ENCODE measurements at places on chromosomes 5 and 9.
A peak's percentile ranks its signal among the peaks of the same experiment; 100 is the strongest.

DNA sequence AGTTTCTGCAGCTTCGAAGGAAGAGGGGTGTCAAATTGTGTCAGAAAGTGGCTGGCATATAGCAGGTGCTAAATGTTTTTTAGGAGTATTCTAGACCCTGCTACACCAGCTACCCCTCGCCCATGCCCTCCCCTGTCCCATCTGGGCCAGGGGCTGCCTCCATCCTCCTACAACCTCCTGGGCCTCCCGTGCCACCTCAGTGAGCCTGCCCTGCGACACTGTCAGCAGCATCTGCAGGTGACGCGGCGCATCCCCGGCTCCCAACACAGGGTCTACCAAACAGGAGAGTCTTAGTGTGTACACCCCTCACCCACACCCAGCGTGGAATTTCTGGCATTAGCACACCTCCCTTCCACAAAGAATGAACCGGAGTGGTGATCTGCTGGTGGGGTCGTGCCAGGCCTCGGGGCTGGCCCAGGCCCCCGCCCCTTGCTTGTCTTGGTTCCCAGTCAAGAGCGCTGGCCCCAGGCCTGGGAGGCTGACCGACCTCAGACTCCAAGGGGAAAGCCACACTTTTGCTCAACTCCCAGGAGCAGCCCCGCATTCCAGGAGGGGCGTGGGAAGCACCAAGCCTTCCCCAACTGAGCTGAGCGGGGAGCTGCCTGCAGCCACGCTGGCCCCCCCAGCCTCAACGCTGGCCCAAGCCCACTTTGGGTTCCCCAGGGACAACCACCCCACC is 55.2 kb downstream of the NEURL1B start:
- DNase-seq = no peak

DNA sequence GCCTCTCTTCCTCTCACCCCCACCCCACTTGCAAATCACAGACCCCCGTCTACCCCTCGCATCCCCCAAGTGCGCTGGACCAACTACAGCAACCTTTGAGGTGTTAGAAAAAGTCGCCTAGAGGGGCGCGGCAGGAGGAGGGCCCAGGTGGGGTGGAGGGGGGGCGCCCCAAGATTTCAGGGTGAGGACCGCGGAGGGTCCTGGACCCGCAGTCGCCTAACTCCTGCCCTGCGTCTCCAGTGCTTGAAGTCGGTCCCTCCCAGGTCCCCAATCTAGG is 379 bp upstream of the EGFLAM start:
- no peak for DNase-seq

DNA sequence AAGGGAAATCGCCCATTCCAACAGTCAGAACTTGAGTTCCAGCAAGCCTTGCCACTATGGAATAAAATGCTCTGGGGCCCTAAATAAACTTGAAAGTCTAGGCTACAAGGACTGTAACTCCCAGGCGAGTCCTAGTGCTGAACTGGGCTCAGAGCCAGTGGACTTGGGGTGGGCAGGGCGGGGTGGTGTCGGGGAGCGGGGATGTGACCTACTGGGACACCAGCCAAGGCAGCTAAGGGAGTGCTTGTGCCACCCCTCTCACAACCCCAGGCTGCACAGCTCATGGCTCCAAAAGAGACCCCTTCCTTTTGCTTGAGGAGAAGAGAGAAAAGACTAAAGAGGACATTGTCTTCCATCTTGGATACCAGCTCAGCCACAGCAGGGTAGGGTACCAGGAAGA is 61.5 kb downstream of the MEIKIN start:
- no peak for DNase-seq

- no peak for DNase-seq
Measured at GRCh38 chr9:136562746-136563495, 17.1 kb upstream of the NOTCH1 start.

- DNase-seq = no peak
Measured at GRCh38 chr5:39220280-39221030, 1.1 kb upstream of the FYB1 start.

GRCh38 chr5:15948190-15948589 is 231.4 kb downstream of the MARCHF11 start:
- no peak for DNase-seq

- no peak for DNase-seq
Measured at GRCh38 chr9:78934880-78935279, 636.9 kb upstream of the TLE4 start.

DNA sequence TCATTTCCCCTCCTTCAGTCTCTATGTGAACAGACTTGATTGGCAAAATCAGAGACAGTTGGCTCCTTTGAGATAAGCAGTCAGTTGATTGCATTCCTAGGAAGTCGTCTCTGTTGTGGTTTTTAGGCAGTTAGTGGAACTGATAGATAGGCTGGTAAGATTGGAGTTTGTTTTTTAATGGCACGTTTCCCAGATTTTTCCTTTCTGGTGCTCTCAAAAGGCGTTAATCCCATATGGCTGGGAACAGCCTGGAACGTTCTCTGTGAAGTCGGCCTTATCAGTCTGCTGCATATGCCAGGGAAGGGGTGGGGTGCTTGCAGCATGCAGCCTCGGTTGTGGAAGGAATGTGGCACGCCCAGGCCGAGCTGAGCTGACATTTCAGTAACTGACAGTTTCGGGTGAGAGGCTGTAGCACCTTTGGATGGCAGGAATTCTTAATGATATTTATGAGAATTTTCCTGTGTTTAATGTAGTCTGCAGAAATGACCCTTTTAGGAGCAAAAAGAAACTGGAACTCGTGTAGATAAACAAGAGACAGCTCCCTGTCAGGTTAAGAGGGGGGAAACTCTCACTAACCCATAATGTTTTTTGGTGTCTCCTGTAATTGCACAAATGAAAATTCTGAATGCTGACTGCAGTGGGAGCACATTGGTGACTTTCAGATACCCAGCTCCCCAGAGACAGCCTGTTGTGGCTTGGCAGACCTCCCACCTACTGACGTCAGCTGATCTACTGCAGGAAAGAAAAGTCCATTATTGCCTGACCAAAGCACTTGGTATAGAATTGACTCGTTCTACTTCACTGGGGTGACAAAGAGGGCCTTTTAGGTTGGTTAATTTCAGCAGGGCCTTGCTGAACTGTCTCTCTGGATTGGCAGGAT is 6.3 kb downstream of the SPTAN1 start:
- peak; percentile 64 for DNase-seq

DNA sequence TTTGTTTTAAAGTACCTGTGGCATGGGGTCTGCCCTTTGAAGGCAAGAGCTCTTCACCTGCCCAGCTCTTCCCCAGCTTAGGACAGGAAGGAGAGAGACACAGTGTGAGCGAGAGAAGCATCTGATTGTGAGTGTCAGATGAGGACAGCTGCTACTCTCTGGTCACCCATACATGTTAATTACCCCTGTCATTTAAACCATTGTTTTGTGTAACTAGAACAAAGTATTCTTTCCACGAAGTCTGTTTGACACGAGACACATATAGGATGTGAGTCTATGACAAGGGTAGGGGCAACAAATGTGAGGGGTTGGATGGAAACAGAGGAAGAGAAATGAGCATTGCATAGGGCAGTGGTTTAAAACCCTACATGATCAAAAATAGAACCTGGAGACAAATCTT is 3.0 kb upstream of the CD274 start:
- no peak for DNase-seq

DNA sequence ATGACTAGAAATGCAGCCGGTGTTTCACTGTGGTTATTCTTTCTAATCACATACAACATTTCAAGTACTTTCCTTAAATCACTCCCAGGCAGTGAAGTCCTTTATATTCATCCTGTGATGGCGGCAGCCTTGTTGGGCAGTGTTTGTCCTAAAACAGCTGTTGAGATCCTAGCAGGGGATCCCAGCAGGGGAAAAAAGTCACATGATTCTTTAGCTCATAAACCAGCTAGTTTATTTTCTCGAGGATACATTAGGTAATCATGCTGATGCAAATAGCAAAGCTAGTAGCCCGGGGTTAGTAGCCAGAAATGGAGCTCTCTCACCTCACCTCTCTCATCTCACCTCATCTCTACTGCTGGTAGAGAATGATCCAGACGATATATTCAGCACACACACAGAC is 70.5 kb downstream of the FOXD1 start:
- DNase-seq = no peak

DNA sequence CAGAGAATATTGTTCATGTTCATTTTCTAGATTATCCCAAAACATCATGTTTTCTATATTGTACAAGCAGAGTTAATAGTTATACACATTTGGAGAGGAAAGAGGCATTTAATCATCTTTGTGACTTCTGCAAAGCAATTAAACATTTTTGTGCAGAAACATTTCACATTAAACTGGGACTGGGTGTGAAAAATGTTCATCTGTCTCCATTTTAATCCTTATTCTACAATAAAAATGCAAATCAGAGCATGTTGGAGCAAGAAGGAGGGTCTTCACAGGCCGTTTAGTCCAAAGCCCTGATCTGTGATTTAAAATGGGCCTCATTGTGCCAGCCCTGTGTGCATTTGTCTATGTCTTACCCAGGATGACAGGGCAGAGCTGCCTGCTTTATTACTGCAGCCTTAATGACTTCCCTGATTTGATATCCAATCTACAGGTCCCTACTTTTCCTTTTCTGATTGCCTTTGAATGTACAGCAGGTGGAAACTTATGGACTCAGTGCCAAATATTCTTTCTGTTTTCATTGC is 183.5 kb downstream of the CAVIN4 start:
- no peak for DNase-seq

GRCh38 chr5:154236-154635 is 37.1 kb upstream of the LRRC14B start:
- DNase-seq = no peak

DNA sequence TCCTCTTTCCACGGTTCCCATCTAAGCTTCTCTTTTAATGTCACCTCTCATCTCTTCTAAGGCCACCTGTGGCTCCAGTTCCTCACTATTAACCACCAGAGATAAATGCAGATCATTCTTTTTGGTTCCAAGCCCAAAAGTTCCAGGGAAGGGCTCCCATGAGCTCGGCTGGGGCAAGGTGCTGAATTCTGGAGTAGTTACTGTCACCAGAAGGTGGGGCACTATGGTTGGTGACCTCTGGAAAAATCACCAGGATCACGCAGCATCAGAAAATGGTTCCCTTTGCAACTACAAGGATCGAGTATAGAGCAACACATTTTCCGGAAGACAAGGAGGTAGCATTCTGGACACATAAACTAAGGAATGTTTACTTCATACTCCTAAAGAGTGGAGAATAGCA is 528.7 kb upstream of the DAP start:
- DNase-seq = no peak

DNA sequence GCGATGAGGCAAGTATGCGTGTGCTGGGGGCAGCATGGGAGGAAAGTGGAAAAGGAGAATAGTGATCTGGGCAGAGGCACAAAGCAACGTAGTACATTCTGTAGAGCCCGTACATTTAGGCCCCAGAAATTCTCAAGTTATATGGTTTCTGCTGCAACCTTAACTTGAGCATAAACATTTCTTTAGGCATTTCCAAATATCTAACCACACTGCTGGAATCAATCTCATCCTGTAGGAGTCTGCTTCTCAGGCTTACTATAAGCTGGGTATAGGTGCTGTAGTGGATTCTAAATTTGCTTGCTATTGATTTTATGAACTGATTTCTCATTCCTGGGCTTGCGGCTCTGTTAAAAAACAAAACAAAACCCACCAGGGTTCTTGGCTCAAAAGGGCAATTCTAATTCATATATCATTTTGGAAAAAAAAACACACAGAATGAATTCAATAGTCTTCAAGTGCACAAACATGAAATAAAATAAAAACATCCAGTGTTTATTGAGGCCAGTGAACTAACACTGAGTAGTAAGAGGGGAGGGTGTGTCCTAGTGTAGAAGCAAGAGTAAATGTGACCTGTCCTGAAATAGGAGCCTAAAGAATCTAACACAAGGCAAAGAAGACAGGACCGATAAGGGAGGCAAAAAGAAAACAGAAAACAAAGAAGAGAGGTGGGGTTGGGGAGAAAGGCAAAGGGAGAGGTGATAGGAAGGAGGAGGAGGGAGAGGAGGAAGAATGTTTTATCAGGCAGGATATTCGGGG is 145.5 kb upstream of the LHFPL2 start:
- no peak for DNase-seq

DNA sequence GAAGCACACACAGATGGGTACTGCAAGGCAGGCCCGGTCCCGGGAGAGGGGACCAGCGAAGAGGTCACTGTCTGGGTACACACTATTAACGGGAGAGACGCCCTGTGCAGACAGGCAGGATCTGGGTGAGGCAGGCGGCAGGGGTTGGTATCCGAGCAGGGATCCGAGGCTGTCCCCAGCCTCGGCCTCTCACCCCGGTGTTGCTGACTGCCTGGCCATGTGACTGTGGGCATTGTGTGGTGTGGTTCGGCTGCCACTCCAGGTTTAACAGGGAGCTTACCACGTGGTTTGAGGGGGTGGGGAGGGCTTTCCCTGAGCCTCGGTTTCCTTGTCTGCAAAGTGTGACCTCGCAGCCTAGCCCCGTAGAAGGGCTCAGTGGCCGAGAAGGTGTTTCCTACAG is 11.1 kb upstream of the RALGDS start:
- no peak for DNase-seq

GRCh38 chr9:22241024-22241423 is 205.6 kb upstream of the DMRTA1 start:
- no peak for DNase-seq

DNA sequence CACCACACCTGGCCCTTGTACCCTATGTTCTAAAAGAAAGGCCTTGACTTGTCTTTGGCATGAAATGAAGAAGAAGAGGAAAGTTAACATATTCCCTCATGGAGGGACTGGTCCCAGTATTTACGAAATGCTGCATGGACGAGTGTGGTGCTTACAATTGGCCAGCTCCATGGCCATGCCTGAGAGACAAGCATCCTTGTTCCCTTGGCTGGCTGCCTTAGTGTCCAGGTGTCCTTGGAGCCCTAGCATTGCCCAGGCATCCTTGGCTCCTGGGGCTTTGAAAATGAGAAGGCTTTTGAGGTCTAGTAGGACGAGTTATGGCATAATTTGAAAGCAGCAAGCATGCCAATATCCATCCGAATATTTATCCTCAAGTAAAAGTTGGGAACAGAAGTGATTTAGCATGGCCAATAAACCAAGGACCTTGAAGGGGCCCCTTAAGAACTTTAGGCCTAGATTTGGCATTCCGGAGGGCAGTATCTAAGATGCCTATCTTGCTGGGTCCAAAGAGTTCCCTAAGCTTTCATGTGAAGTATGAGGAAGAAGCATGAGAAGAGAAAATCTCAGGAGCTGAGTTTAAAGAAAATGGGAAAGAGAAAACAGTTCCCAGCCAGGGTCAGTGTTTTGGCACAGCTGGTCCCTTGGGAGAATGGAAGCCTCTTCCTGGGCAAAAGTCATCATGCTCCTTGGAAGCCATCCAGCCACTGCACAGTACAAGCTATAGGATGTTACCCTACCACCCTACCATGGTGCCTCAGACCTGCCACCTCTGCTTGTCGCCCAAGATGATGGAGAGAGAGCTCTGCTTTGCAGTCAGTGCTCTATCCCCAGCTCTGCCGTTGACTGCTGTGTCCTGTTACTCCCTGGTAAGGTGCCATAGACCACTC is 91.0 kb downstream of the AOPEP start:
- no peak for DNase-seq

DNA sequence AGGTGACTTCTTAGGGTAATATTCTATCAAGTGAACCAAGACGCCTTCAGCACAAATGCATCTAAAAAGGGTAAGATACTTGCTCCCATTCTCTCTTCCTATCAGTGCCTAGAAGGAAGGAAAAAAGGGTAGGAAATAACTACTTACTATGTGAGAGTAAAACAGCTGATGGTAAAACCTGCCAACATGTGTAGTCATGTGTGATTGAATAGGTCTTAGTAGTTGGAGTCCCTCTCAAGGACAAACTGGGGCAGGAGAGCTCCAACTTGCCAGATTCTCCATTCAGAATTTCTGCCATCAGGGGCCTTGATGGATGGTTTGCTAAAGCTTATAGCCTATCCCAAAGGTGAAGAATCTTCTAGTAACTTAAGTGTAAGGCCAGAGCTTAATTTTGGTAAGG is 5.2 kb downstream of the TSC1 start:
- no peak for DNase-seq

All from activated CD4-positive, alpha-beta T cell treated with anti-CD3 and anti-CD28 coated beads, Interleukin-2, amount 50 U/mL, for 16 hours (primary cell).